ELF-1 (cell line): ENCODE measurements at places on chromosomes 5 and 9.
A peak's percentile ranks its signal among the peaks of the same experiment; 100 is the strongest.

DNA sequence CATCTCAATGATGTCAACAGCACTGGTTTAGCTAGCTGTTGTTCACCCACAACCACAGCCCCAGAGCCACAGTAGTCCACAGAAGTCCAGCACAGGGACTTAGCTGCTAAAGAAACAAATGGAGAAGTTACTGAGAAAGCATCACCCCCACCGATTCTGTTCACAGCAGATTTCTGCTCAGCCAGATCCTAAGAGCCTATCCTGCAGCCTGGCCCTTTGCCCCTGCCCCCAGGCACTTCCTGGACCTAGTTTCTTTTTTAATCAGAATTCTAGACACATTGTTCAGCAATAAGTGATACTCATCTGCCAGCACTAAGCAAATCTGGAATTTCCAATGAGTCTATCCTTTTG lies 7.4 kb downstream of the B4GALT1 start:
- no peak for DNase-seq

DNA sequence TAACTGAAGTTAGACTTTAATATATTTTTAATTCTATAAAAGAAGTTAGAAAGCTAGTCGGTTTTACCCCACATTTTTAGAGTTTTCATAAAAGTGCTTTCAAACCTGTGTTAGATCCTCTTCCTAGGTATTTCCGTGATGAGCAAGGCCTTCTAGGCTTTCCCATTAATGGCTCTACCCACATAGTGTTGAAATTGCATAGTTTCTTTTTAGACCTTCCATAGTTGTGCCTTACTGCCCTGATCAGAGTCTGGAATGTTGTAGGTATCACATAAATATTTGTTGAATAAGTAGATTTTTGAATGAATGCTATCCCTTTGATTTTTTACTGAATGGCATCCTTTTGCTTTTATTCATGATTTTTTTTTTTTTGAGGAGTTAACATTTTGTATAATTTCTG lies 45.3 kb upstream of the GPR21 start:
- no peak for DNase-seq

DNA sequence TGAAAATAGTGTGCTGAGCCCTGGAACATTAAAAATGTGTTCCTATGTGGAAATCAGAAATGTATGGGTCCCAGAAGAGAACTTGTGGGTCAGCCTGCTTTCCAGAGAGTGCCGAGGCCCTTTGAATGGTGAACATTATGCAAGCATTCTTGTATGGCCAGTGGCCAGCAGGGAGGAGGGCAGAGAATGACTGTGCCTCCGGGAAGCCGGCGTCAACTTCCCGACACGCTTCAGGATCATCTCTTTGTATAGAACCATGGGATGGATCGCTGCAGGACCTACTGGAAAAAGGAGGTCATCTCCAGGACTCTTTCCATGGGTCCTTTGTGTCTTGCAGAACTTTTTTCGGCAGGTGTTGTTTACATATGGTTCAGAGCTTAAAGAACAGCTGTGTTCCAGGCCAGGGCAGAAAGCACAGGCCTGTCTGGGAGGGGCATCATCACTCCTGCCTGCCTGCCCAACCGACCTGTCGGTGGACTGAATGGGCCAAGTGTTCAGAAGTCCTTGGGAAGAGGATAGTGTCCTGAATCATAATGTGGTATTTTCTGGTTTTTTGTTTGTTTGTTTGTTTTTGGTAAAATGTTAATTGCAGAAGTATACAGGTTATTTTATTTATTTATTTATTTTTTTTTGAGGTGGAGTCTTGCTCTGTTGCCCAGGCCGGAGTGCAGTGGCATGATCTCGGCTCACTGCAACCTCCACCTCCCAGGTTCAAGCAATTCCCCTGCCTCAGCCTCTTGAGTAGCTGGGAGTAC lies 9.0 kb downstream of the PRRC2B start:
- DNase-seq, result peak; percentile 86

DNA sequence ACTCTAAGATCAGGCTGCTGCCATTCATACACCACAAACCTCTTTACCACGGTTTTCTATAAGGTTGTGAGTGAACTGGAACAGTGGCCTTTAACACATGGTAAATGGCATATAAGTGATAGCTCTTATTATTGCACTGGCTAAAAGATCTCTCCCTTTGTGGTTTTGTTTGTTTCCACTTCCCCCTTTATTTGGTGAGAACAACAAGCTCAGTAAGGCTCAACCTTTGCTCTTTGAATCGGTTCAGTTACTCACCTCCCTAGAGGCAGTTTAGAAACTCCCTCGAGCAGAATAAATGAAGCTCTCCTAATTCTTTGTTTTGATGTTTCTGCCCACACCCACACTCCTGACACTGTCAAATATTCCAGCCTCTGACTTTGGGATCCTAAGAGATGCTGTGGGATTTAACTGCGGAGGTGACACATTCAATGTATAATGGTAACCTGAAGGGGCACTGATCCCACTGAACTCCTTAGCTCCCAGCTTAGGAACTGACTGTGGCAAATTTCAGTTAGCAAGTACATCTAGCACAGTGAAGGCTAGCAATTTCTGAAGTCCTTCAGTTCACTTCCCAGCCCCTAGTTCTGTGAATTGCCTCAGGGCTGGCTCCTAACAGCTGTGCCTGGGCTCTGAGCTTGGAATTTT lies 22.5 kb upstream of the RAD23B start:
- peak; percentile 60 for DNase-seq

DNA sequence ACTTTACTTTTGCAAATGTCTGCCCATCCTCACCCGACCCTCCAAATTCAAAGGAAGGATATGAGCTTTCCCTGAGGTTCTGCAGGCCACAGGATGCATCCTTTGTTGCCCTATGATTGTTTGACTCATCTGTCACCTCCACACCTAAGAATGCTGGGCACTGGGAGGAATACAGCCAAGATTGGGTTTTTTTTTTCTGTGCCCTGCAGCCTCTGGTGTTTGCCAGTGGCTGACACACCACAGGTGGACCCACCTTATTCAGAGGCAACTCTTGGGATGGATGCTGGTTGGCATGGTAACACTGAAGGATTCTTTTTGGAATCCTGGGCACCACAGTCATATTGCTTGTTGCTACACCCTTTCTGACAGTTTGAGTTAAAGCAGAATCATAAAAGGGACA lies 29.7 kb downstream of the C9orf152 start:
- no peak for DNase-seq

DNA sequence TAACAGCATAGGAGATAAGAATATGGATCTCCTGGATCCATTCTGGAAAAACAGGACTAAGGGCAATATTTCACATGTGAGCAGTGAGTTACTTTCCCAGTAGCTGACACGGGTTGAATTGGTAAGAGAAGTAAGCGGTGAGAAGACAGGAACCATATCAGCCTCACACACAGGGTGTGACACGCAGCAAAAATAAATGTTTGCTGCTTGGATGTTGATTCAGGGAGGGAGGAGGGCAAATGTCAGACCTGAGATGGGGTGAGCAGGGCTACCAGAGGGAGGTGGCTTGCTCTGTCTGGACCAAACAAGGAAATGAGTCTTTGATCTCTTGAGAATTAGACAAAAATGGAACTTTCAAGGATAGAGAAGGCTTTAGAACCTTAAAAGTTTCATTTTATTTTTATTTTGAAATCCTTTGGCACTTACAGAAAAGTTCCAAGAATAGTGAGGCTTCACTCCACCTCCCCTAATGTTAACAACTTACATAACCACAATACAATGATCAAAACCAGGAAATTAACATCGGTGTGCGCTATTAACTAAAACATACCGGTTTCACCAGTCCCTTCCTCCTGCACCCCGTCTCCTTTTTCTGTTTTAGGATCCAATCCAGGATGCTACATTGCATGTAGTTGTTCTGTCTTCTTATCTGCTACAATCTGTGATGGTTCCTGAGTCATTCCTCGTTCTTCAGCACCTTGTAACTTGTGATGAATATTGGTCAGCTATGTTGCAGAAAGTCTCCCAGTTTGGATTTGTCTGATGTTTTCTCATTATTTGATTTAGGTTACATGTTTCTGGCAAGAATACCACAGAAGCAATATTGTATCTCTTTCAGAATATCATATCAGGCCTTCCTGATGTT lies 20.5 kb upstream of the ARHGEF28 start:
- no peak for DNase-seq

DNA sequence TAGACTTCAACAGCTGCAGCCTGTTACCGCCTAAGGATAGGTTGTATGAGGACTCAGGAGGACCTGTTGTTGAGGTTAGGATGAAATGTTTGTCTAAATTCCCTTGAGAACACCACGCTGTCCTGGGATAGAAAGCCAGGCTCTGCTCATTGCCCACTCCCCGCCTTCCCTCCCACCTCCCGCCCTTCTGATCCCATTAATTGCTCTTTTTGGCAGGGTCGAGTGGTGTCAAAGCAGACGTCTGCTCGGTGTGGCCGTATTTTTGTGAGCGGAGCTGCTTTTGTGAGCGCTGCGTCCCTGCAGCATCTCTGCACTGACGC lies 62.3 kb downstream of the SPATA31C2 start:
- no peak for DNase-seq

DNA sequence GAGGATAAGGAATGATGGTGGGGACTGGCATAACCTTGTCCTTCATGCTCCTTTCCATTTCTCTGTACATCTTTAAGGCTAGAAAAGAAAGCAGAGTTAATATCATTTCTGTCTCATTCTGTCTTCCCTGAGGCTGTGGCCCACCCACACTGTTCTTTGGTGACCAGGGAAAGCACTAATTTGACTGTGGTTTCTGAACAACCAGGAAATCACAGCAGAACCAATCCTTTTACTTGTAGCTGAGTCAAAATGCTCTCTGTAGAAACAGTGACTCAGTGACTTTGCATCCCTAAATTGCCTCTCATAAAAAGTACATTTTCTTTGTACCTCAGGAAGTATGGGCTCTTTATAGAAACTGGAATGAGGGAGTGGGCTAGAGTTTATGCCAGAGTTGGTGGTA lies 28.1 kb downstream of the IL33 start:
- no peak for DNase-seq

GRCh38 chr5:140351609-140352334 lies 5.4 kb upstream of the HBEGF start:
- peak; percentile 62 for DNase-seq

GRCh38 chr9:88090151-88090581 lies 48.1 kb downstream of the SPATA31C2 start:
- peak; percentile 77 for DNase-seq

DNA sequence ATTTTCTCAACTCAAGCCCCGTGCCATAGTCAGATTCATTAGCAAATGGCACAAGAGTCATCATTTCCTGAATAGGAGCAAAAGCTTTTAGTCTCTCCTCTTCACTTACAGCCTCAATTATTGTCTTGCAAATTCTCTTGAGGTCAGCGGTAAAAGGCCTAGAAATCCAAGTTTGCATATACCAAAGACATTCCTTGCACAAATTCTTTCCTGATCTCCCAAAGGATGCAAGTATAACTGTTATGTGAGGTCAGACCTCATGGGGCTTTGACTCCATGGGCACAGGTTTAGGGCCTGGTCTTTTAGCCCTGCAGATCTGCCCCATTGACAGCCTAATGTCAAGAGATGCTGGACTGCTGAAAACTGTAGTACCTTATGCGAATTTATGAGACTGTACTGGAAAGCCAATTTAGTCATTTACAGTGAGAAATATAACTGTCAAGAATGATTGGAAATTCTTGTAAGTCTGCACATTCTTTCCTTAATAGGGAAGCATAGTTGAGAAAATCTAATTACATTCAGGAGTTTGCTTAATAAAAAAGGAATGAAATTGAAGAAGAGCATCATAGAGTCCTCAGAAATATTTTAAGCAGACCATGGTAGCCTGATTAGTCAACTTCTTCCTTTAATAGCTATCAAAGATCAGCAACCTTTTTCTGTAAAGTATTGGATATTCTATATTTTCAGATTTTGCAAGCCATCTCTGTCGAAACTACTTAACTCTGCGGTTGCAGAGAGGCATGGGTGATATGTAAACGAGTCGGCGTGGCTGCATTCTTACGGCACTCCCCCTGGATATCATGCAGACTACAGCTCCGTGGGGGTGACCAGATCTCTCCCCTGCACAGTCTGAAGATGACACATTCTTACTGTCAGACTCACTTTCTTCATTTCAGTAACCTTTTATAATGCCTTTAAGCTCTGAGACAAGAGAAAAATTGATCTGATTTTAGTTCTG lies 45.2 kb downstream of the GCNT4 start:
- no peak for DNase-seq

DNA sequence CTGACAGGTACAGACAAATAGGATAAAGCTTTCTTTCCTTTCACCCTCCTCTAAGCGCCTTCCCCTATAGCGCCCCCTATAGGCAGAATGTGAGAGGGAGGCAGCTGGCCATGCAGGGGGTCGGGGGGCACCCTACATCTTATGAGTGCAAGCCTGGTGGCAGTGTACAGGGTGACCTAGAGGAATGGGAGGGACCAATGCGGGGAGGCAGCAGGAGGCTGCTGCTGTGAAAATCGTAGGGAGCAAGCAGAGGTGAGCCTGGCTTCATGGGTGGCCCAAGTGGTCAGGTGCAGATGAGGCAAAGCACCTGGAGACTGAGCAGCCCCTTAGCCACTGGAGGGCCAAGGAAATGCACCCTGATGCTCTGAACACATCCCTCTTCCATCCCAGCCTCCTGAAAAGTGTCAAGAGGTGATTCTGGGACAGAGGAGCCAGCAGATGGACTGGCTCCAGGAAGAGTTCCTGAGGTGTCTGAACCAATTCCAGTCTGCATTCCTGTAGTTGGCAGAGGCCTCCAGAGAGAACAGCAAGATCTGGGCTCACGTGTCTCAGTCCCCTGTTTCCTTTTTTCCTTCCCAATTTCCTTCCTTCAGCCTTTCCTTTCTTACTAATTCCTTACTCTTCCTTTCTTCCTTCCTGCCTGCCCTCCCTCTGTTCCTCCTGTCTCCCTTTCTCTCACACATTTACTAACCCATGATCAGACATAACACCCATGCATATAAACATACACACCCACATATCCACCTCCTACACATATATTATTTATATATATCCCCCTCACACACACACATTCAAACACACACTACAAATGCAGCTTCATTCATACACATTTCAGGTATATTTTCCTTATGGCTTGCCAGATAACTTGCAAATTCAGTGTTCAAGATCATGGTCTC lies 32.8 kb upstream of the GALNT10 start:
- peak; percentile 21 for DNase-seq

GRCh38 chr9:128937310-128938165 lies 9.9 kb downstream of the DOLK start:
- no peak for DNase-seq

- no peak for DNase-seq
Measured at GRCh38 chr5:55230086-55230629, 3.0 kb upstream of the MCIDAS start.

GRCh38 chr5:90161414-90161813 lies 248.1 kb downstream of the CETN3 start:
- DNase-seq, result peak; percentile 72
